ENCODE measurements at places on chromosomes 5 and 9. TPM values are rescaled to one million over a fixed set of nuclear protein-coding genes. Genes with fewer than 3 reads are reported as not detected.

GRCh38 chr9:95206143-95206542, 111.4 kb downstream of the FANCC start:
- peaks cover 4% of the 10 kb centered on the region for H3K4me1 ChIP-seq
- DNase-seq: no peak
- H3K4me3 ChIP-seq: no peak overlapping the region

DNA sequence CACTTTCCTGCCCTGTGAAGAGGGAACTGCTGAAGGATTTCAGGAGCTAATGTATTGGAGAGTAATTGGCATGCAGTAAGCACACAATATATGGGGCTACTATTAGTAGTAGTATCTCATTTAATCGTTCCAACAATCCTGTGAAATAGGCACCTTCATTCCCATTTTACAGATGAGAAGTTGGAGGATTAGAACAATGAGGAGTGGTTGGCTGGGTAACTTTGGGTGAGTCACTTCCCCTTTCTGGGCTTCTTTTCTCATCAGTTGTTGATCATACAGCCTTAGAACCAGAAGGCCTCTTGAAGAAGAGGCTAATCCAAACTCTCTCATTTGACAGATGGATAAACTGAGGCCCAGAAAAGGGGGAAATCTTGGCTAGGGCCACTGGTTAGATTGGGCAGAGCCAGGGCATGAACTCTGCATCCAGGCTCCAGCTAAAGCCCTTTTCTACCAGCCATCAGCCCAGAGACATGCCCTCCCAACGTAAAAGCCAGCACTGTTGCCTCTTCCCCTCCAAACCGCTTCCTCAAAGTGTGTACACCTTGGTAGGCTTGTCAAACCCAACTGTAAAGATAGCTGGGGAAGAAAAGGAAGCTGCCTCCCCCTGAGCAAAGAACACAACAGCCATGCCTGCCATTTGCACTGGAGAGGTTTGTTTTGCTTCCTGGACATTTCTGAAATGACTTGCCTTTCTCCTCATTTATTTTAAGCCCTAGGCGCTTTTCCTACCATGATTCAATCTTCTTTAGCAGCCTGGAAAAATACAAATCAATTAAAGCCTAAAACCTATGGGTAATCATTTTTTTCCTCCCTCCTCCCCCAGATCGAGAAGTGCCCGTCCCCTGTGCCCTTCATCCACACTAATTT, 992 bp downstream of the SPACA9 start:
- no peaks in the 10 kb centered on the region for H3K36me3 ChIP-seq
- peaks cover 16% of the 10 kb centered on the region for H3K4me1 ChIP-seq
- DNase-seq: no peak

The ROPN1L gene
- total RNA-seq: not detected

DNA sequence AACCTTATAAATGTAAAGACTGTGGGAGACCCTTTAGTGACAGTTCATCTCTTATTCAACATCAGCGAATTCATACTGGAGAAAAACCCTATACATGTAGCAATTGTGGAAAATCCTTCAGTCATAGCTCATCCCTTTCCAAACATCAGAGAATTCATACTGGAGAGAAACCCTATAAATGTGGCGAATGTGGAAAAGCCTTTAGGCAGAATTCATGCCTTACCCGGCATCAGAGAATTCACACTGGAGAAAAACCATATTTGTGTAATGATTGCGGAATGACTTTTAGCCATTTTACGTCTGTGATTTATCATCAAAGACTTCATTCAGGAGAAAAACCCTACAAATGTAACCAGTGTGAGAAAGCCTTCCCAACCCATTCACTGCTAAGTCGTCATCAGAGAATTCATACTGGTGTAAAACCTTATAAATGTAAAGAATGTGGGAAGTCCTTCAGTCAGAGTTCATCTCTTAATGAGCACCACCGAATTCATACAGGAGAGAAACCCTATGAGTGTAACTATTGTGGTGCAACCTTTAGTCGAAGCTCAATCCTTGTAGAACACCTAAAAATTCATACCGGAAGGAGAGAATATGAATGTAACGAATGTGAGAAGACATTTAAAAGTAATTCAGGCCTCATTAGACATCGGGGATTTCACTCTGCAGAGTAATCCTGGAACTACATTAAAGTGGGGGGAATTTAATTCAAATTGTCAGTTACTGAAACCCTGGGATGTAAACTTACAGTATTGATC, 17.7 kb downstream of the ZNF483 start:
- H3K27ac ChIP-seq: no peak overlapping the region
- H3K4me3 ChIP-seq: no peak overlapping the region
- H3K4me1 ChIP-seq: no peaks in the 10 kb centered on the region
- DNase-seq: no peak
- H3K27me3 ChIP-seq: no peaks in the 10 kb centered on the region
- H3K36me3 ChIP-seq: peaks cover 69% of the 10 kb centered on the region

DNA sequence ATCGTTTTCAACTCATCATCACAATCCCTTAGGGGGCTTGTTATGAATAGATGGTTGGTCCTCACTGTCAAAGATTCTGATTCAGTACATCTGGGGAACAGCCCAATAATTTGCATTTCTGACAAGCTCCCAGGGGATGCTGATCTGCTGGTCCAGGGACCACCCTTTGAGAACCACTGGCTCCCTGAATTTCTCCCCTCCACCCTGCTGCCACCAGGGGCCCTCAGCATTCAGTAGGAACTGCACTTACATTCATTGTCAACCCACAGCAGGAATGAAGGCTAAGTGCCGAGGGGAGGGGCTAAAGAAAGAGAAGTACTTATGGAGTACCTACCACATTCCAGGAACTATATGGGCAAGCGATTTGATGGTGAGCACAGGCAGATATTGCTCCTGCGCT, 85.9 kb downstream of the BOD1 start:
- H3K4me1 ChIP-seq: no peaks in the 10 kb centered on the region
- no peak overlapping the region for H3K27ac ChIP-seq
- DNase-seq: no peak
- no peak overlapping the region for H3K4me3 ChIP-seq

GRCh38 chr9:132997591-132997990, 19.1 kb downstream of the GFI1B start:
- no peaks in the 10 kb centered on the region for H3K36me3 ChIP-seq
- H3K4me3 ChIP-seq: no peak overlapping the region

DNA sequence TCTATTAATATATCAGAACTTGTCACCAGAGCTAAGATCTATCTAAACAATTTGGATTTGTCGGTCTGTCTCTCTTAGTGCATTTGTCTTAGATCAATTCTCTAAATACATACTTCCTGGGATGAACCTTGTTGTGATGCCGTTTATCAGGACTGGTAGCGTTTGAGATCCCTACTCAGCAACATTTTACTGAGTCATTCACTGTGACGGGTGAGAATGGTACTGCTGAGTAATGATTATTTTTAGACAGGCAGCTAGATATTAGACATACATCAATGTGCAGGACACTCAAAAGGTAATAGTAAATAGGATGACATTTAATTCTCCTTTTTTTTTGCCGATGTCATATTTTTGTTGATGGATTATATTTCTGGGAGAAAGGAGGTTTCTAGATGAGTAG, 209.0 kb downstream of the CSNK1G3 start:
- H3K27ac ChIP-seq: no peak overlapping the region
- H3K4me3 ChIP-seq: no peak overlapping the region
- H3K4me1 ChIP-seq: no peaks in the 10 kb centered on the region
- H3K27me3 ChIP-seq: no peaks in the 10 kb centered on the region
- H3K36me3 ChIP-seq: no peaks in the 10 kb centered on the region

- no peak overlapping the region for H3K4me3 ChIP-seq
- H3K36me3 ChIP-seq: no peaks in the 10 kb centered on the region
These were observed 22.8 kb upstream of the ANKRD18A start for GRCh38 chr9:38642951-38643814.

GRCh38 chr5:111931655-111932054, 174.7 kb upstream of the NREP start:
- H3K36me3 ChIP-seq: no peaks in the 10 kb centered on the region
- H3K27me3 ChIP-seq: no peaks in the 10 kb centered on the region
- H3K4me1 ChIP-seq: no peaks in the 10 kb centered on the region
- H3K27ac ChIP-seq: no peak overlapping the region

- H3K27ac ChIP-seq: no peak overlapping the region
- H3K4me1 ChIP-seq: peaks cover 4% of the 10 kb centered on the region
- no peak overlapping the region for H3K4me3 ChIP-seq
- no peak for DNase-seq
These were observed 53.0 kb downstream of the NR2F1 start for GRCh38 chr5:93635991-93636390.

DNA sequence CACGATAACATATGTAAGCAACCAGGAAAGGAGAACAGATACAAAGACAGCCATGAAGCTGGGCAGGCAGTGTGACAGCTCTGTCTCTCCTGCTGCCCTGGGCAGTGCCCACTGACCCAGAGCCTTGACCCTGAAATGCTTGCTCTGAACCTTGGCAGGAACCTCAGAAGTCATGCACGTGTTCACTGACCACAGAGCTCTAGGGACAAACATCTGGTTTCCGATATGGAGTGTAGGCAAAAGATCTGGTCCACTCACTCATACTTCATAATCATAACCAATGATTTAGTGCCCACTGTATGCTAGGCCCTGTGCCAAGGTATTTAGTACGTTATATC, 102.6 kb downstream of the FSTL4 start:
- H3K27me3 ChIP-seq: peaks cover 5% of the 10 kb centered on the region
- no peak overlapping the region for H3K27ac ChIP-seq
- no peak overlapping the region for H3K4me3 ChIP-seq
- H3K36me3 ChIP-seq: no peaks in the 10 kb centered on the region
- no peaks in the 10 kb centered on the region for H3K4me1 ChIP-seq

The NMUR2 gene
- total RNA-seq: not detected

- H3K27me3 ChIP-seq: peaks cover 2% of the 10 kb centered on the region
- H3K4me1 ChIP-seq: no peaks in the 10 kb centered on the region
- DNase-seq: no peak
- no peak overlapping the region for H3K4me3 ChIP-seq
- H3K27ac ChIP-seq: no peak overlapping the region
These were observed 208.6 kb upstream of the RGMB start for GRCh38 chr5:98564836-98565235.

DNA sequence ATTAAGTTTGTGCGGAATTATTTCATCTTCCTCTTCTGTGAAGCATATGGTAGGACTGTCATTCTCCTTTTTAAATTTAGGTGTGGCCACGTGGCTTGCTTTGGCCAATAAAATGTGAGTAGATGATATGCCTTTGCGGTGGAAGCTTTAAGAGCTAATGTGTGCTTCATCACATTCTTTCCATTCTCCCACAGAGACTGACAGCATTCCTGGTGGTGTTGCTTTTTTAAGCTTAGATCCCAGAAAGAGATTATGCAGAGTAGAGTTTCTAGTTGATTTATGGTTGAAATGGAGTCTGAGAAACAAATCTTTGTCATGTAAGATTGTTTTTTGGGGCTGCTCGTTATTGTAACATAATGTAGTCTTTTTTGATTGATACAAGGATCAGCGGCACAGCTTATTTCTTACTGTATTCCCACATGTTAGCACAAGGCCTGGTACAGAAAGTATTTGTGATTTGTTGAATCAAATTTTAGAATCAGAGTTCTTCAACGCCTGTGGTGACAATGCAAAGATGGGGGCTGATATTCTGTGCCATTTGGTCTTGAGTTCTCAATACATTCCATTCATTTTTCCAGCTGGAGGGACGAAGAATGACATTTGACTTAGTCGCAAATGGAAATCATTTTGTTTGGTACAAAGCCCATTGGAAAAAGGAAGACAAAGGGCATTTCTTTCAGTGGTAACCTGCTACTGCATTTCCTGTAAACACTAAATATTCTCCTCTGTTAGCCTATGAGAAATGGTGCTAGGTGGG, 209.9 kb upstream of the VLDLR start:
- peaks cover 3% of the 10 kb centered on the region for H3K27me3 ChIP-seq
- no peak overlapping the region for H3K27ac ChIP-seq
- DNase-seq: no peak
- H3K36me3 ChIP-seq: no peaks in the 10 kb centered on the region
- no peak overlapping the region for H3K4me3 ChIP-seq

The ARID3C gene
- total RNA-seq: 0.29 TPM

The RGS7BP gene
- not detected for total RNA-seq

- peaks cover 4% of the 10 kb centered on the region for H3K27me3 ChIP-seq
- no peak for DNase-seq
These were observed 131.7 kb upstream of the GDNF start for GRCh38 chr5:37971483-37972024.

The PRRX2 gene
- total RNA-seq: 1.2 TPM
